Mesothelial cell of epicardium (in vitro differentiated cells): ENCODE measurements at places on chromosomes 6 and 20. TPM values are rescaled to one million over a fixed set of nuclear protein-coding genes. Genes with fewer than 3 reads are reported as not detected.

- DNase-seq, result no peak
Measured at GRCh38 chr6:36128793-36129192, 1.5 kb upstream of the MAPK13 start.

DNA sequence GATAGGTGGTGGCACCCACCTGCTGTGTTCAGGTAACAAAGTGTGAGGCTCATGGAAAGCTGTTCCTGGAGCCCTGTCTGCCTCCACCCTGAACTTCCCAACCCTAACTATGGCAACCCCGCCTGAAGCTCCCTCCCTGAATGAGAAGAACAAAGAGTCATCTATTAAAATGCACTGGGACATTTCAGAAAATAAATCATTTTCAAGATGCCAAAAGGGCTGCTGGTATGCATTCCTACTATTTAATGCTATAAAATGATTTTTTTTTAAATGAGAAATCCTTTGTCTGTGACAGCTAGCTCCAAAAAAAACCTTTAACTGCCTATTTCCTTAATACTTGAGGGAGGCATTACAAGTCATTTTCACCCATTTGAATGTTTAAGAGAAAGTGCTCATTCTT, 84.3 kb upstream of the MRPS10 start:
- DNase-seq, result no peak

GRCh38 chr6:136767570-136768309, 24.5 kb downstream of the MAP3K5 start:
- DNase-seq, result no peak

- DNase-seq, result no peak
Measured at GRCh38 chr6:46410334-46410953, 80.8 kb downstream of the RCAN2 start.

DNA sequence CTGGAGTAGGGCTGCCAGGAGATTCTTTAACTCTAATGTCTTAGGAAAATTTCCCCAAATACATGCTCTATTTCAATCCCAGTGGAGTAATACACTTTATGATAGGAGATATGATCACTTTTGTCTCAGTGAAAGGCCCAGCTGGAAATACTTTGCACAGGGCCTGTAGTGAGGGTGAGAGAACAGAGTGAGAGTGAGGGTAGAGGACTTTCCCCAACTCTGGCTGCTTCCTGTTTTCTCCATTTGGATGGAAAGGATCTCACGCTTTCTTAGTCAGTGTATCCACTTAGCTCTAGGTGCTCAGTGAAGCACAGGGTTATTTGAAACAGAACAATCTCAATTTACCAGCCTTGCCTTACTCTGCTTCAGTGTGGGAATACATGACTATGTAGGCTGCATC, 36.6 kb downstream of the FAM229B start:
- no peak for DNase-seq

GRCh38 chr20:57622579-57623381, 2.6 kb upstream of the ZBP1 start:
- no peak for DNase-seq

DNA sequence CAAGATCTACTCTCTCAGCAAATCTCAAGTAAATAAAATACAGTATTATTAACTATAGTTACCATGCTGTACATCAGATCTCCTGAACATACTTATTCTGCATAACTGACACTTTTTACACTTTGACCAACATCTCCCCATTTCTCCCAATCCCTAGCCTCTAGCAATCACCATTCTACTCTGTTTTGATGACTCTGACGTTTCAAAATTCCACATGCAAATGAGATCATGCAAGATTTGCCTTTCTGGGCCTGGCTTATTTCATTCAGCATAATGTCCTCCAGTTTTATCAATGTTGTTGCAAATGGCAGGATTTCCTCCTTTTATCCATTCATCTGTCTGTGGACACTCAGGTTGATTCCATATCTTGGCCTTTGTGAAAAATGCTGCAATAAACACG, 266.3 kb downstream of the RFPL4B start:
- no peak for DNase-seq

GRCh38 chr20:59912609-59913008, 20.8 kb downstream of the SYCP2 start:
- no peak for DNase-seq

DNA sequence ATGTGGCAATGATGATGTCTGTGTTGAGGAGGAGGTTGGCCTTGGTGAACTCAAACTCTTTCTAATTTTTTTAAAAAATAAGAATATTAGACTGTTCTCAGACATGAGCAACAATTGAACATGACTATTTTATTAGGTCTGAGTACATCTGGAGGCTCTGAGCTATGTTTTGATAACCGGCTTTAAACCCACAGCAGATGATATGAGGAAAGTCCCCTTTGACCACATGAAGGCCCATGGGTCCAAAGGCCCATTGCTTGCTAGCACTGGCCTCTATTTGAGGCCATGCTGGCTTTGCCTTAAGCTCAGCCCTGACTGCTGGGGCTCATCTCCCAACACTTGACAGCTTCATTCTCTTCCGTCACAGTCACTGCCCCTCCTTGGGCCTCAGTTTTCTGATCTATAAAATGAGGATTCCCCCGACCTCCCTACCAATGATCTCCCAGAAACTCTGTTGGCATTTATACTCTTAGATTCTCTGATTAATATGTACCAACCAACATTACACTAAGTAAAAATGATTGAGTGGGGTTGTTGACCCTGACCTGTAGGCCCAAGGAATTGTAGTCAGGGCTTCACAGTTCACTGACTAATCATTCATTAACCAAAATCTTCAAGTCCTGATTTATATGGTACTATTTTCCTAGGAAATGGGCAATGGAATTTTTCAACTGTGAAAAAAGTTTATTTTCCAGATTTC, 23.9 kb upstream of the TINAG start:
- no peak for DNase-seq

GRCh38 chr6:147204060-147204785, at the start of gene STXBP5:
STXBP5 (plus strand) TSS chr6:147204417; CDS start chr6:147204533, 116 bp downstream.
- peak; percentile 64 for DNase-seq

DNA sequence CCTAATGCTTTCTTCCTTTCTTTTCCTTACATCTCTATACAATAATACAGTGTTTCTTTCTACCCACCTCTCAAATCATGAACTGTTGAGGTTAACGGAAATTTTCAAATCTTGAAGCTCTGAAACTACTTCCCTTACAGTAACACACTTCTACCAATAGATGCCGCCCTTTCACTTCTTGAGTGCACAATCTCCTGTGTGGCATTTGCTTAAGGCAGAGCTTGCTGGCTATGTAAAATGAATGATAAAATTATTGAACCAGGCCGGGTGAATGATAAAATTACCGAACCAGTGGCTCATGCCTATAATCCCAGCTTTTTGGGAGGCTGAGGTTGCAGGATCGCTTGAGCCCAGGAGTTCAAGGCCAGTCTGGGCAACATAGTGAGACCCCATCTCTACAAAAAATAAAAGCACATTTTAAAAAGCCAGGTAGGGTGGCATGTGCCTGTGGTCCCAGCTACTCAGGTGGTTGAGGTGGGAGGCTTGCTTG, 56.8 kb downstream of the KCNS1 start:
- no peak for DNase-seq

DNA sequence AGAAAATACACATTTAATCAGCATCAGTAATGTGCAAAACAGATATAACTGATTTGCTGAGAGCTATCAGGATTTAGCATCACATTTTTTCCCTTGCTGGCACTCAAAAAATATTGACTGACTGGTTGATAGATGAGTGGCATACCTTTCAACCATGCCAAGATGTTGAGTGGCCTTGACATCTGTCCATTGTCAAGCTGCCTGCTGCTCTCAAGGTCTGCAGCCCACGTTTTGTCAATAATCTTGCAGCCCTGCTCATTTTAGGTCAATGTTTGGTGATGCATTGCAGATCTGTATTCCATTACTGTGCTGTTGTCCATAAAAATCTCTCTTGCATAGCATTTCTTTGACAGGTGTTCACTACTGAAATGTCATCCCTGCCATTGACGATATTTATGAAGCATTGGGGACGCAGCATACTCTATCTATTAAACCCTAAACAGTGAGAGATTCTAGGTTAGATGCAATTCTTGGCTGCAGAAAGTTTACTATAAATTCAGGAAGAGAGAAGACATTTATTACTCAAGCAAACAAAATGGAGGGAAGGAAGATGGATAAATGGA, 111.6 kb downstream of the BFSP1 start:
- no peak for DNase-seq

SLC35F1 gene
- total RNA-seq, result 0.64 to 0.79 TPM (median 0.78 TPM) in 3 replicates
